Eye (tissue), 1 donor: ENCODE measurements at places on chromosomes 1 and 21.
A peak's percentile ranks its signal among the peaks of the same experiment; 100 is the strongest.

GRCh38 chr1:112247961-112248360 lies 148.1 kb upstream of the CTTNBP2NL start:
- no peak for DNase-seq

DNA sequence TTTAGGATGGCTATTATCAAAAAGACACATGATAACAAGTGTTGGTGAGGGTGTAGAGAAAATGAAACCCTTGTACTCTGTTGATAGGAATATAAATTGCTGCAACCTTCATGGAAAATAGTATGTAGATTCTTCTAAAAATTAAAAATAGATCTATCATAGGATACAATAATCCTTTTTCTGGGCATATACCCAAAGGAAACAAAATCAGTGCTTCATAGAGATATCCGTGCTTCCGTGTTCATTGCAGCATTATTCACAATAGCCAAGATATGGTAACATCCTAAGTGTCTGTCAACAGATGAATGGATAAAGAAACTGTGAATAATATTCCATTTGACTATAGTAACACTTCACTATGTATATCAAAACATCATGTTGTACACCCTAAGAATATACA lies 106.7 kb downstream of the MIS18A start:
- no peak for DNase-seq

GRCh38 chr1:46458846-46459245 lies 30.8 kb upstream of the DMBX1 start:
- DNase-seq = no peak

DNA sequence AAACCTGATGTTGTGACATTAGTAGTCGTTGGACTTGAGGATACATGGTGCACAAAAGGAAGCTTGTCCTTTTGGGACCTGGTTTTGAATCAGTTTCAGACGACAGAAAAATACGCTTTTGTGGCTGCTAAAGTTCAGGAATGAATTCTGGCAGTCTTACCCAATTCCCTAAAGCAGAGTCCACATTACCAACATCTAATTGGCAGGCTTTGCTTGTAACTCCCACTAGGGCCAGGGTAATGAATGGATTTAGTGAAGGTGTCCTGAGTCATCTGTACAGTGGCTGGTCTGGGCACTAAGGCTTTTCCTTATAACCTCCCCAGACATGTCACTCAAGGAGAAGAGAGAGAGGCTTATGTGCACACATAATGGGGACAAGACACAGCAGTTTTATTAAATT lies 66.2 kb upstream of the RNPC3 start:
- DNase-seq = peak; percentile 18

DNA sequence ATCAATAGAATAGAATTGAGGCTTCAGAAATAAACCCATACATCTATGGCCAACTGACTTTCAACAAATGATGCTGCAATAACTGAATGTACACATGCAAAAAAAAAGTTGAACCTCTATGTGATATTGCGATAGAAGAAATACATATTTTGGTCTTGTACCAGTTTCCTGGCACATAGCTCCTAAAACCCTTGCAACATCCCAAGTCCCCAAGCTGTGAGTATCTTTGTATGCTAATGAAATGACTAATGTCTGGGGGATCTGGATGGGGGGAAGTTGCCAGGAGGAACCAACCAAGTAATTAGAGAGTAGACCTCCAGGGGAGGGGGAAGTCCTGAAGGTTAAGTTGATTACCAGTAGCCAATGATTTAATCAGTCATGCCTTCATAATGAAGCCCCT lies 24.4 kb downstream of the BLZF1 start:
- DNase-seq = no peak

- DNase-seq = no peak
Measured at GRCh38 chr21:16794950-16795349, 717.9 kb upstream of the CXADR start.
